ENCODE measurements at places on chromosomes 1 and 21. TPM values are rescaled to one million over a fixed set of nuclear protein-coding genes. Genes with fewer than 3 reads are reported as not detected.

LYPD8 gene
- not detected for total RNA-seq

FALEC gene
- total RNA-seq, result 1.1 TPM

WARS2 gene
- total RNA-seq, result 11.3 TPM

SPTA1 gene
- 0.23 TPM for total RNA-seq

CYB561D1 gene
- total RNA-seq, result 18.5 TPM

GRCh38 chr1:67802565-67802964, 30.7 kb downstream of the GNG12 start:
- DNase-seq, result no peak

- DNase-seq, result no peak
Observed at GRCh38 chr1:83676106-83676505, 322.8 kb downstream of the TTLL7 start.

DNA sequence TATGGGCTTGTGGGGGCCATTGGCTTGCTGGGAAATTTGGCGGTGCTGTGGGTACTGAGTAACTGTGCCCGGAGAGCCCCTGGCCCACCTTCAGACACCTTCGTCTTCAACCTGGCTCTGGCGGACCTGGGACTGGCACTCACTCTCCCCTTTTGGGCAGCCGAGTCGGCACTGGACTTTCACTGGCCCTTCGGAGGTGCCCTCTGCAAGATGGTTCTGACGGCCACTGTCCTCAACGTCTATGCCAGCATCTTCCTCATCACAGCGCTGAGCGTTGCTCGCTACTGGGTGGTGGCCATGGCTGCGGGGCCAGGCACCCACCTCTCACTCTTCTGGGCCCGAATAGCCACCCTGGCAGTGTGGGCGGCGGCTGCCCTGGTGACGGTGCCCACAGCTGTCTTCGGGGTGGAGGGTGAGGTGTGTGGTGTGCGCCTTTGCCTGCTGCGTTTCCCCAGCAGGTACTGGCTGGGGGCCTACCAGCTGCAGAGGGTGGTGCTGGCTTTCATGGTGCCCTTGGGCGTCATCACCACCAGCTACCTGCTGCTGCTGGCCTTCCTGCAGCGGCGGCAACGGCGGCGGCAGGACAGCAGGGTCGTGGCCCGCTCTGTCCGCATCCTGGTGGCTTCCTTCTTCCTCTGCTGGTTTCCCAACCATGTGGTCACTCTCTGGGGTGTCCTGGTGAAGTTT, 550 bp downstream of the RXFP4 start:
- DNase-seq, result no peak

DNA sequence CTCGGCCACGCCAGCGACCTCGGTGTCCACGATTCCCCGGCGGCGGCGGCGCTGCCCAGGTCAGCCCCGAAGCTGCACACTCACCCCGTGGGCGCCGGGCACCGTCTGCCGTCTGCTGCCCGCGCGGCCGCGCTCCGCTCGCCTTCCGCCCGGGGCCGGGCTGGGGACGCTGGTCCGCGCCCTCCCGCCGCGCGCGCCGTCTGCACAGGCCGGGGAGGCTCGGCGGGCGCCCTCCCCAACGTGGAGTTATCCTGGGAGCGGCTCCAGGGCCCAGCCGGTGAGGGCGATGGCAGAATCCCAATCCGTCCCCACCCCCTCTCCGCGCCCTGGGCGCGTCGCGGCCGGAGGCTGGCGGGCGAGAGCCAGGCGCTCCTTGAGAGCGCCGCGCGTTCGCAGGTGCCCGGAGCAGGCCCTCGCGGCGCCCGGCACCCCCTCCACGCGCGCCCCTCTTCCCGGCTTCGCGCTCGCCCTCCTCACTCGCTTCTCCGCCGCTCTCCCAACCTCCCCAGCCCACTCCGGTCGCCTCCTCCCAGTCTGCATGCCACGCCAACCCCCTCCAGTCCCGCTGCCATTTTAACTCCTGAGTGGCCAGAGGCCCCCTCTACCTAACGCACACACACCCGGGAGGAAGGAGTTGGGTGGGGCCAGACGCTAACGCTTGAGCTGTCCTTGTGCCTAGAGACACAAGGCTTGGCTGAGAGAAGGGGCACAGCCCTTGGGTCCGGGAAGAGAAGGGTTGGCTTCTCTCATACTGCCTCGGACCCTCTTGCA, at the start of gene LRRN2:
TSS of gene LRRN2 (minus strand) at position 503 of the 771 bp plus-strand sequence. CDS start 65,746 bp downstream, outside the sequence.
- no peak for DNase-seq

GRCh38 chr1:226751703-226752102, 12.6 kb upstream of the ITPKB start:
- DNase-seq, result no peak
